ENCODE measurements at places on chromosomes 6 and 20.

GRCh38 chr6:78746457-78746856 lies 120.9 kb upstream of the IRAK1BP1 start:
- DNase-seq: no peak

- DNase-seq: no peak
These were observed 5.9 kb downstream of the SLC2A10 start for GRCh38 chr20:46715292-46715756.

- peak; percentile 84 for DNase-seq
These were observed 438.4 kb upstream of the SPTLC3 start for GRCh38 chr20:12570371-12570770.

DNA sequence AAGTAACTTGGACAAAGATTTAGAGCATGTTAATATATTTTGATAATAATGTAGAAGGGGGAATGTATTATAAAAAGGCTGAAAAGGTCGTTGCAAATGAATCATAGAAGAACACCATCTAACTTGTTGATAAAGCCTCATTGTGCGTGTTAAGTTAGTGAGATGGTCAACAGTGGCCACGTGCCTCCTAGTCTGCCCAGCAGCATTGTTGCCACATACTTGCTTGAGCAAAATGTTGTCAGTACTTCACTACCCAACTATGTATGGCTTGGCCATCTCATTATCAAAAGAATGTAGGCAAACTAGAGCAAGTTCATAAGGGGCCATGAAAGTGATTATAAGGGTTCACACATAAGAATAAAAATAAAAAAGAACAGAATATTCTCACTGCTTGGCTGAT lies 84.6 kb downstream of the PHACTR1 start:
- no peak for DNase-seq

GRCh38 chr6:126253431-126253830 lies 86.5 kb upstream of the CENPW start:
- DNase-seq: no peak

GRCh38 chr6:138592749-138593123 lies 93.4 kb upstream of the NHSL1 start:
- DNase-seq: no peak

DNA sequence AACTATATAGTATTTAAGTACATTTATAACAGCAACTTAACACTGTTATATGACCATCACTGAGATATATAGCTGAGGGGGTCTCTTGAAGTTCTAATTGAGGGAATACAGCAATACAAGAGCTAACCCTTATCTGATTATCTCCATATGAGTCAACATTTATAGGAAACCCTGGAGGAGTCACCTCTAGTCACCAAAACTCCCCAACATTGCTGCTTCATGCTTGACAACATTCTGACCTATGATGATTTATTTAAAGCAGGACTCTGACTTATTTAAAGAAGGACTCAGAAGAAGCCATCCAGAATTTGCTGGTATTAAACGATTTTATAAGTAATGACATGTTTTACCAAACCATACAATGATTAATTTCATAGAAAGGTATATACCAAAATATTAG lies 182.6 kb upstream of the NOX3 start:
- no peak for DNase-seq

- DNase-seq: no peak
These were observed 82.6 kb downstream of the OR2B2 start for GRCh38 chr6:27829453-27830211.

DNA sequence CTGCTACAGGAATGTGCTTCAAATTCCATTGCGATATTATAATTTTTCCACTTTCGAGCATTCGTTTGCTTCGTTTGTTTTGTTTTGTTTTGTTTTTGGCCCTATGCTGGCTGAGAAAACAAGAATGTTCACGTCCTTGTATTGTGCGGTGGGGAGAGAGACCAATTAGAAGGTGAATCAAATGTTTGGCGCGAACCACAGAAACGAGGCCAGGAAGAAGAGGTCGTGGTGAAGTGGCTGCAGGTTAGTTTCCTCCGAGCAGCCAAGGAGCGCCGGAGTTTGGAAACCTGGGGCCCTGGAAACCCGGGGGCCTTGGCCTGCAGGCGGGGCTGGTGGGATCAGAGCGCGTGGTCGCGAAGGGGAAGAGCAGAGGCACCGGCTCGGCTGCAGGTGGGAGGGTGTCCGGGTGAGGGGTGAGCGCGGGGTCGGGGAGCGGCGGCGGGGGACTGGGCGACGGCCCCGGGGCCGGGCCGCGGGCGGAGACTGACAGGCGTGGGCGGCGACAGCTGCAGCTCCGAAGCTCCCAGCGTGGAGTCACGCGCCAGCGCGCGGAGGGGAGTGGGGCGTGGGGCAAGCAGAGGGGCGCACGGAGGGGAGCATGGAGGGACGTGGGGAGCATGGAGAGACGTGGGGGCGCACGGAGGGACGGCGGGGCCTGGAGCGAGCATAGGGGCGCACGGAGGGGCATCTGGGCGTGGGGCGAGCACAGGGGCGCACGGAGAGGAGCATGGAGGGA lies 141.5 kb upstream of the PDE10A start:
- no peak for DNase-seq

DNA sequence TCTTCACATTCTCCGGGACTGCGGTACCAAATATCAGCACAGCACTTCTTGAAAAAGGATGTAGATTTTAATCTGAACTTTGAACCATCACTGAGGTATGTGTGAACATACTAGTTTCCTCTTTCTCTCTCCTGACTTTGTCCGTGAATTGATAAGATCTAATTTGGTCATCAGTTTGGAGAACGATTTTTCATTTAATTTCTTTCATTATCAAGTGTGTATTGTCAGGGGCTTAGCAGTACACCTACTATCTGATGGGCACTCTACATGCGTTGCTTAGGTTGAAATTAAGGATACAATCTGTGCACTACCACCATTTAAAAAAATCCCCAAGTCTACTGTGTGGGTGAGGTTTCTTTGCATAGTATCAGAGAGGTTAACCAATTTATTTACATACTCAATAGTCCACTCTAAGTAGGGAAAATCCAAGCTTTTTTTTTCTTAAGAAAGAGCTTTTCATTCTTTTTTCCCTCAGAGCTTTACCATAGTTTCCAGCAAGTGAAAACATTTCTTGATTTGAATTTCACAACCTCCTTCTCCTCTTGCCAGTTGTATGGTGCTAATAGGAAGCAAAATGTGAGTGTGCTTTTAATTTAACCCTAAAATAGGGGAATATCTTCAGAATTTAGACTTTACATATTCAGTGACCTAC lies 105.4 kb upstream of the ESR1 start:
- no peak for DNase-seq

DNA sequence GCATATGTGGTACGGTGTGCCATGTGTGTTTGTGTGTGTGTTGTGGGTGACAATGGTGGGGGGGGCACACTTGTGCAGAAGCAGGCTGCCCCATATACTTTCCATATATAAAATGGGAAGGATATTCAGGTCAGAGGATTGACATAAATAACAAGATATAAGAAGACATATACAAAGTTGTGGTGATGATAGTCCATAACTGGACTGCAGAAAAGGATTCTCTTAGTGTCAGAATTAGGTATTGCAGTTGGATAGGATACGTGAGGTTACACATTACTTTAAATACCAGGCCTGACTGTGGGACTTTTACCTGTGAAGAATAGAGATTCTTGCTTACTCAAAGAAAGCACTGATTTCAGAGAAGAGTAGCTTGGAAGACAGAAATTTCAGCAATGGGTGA lies 1260.3 kb downstream of the EPHA7 start:
- no peak for DNase-seq

DNA sequence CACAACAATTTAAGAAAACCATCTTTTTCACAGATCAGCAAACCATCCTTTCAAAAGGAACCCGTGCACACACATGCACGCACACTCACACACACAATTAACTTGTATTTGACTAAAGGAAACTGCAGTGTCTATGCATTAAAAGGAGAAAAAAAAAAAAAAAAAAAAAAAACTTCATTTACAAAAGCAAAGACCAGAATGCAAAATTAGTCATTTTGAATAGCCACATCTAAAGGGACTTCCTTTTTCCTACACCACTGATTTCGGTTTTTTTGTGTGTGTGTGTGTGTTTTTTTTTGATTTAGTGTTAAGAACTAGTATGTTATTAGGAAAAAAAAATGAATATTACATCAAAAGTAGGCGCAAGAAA lies 6.3 kb downstream of the ZMYND8 start:
- DNase-seq: no peak
